ENCODE measurements at places on chromosomes 12 and 14.

DNA sequence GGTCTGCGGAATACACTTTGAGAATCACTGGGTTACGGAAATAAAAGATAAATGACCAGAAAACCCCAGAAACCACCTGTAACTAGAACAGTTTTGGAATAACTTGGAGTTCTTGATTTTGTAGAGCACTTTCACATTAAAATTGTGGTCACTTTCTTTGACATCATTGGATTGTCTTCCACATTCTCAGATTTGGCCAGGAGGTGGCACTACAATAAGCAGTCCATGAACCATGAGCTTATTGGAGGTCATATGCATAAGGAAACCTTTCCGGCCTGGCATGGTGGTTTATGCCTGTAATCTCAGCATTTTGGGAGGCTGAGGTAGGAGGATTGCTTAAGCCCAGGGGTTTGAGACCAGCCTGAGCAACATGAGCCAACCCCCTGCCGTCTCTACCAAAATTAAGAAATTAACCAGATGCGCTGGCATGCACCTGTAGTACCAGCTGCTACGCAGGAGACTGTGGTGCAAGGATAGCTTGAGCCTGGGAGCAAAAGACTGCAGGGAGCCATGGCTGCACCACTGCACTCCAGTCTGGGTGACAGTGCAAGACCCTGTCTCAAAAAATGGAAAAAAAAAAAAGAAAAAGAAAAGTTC, 107.7 kb upstream of the CAND1 start:
- peak; percentile 27 for DNase-seq

DNA sequence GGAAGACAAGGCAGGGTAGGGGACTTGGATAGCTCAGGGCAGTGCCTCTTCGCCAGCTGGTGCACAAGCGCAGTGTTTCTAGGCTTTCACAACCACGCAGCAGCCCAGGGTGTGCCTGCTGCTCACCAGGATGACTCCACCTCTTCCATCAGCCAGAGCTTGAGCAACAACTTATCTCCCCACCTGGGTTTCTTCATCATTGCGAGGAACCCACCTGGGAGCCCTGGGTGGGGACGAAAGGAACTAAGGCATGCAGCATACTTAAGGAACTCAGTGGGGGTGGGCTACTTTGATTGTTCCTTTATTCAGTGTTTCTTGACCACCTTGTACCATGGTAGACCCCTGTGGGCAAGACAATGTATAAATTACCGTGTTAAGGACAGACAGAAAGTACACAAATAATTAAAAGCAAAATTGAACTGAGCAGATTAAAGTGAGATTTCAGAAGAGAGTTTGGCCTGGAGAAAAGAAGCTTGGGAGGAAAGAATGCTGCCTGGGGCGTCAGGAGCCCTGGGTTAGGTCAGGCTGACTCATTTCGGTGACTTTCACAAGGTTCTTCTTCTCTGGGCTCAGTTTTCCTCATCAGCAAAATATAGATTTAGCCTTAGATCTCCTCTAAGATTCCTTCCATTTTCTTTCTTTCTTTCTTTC, 22.9 kb downstream of the KRT18 start:
- peak; percentile 56 for DNase-seq

GRCh38 chr12:131042834-131043245, 89.1 kb downstream of the ADGRD1 start:
- no peak for DNase-seq

DNA sequence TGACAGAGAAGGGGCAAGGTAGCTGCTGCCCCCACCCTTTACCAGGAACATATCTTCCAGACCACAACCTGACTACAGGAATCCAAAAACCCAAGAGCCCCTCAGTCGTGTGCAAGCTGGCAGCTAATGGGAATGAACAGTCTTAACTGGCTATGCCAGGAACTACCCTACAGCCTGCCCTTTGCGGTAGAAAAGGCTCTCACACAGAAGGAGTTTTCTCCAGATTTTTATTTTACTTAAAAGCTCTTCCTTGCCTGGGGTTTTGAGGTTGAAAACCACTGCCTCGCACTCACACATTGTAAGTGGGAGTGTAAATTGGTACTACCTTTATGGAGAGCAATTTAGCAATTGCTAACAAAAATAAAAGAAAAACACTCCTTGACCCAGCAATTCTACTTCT, 28.3 kb downstream of the PITPNM2 start:
- no peak for DNase-seq

DNA sequence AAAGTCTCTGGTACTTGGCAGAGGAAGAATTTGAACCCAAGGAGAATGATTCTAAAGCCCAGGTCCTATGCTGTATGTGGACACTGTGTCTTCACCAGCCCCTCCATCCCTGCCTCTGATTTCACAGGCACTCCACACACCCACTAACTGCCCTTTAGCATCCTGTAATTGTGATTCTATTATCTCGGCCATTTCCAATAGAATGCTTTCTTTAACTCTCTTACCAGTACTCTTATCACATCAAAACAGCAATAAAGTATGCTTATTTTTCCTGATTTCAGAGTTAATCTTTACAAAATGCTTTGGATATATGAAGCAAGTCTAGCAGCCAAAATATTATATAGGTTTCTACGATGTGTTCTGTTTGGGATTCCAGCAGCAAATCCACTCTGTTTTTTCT, 37.9 kb upstream of the BTG1 start:
- DNase-seq = no peak

Data from astrocyte of the spinal cord (primary cell).